ENCODE measurements at places on chromosomes 12 and 14.

GRCh38 chr14:68790644-68791077 lies 2.2 kb downstream of the ZFP36L1 start:
- peak; percentile 61 for DNase-seq

DNA sequence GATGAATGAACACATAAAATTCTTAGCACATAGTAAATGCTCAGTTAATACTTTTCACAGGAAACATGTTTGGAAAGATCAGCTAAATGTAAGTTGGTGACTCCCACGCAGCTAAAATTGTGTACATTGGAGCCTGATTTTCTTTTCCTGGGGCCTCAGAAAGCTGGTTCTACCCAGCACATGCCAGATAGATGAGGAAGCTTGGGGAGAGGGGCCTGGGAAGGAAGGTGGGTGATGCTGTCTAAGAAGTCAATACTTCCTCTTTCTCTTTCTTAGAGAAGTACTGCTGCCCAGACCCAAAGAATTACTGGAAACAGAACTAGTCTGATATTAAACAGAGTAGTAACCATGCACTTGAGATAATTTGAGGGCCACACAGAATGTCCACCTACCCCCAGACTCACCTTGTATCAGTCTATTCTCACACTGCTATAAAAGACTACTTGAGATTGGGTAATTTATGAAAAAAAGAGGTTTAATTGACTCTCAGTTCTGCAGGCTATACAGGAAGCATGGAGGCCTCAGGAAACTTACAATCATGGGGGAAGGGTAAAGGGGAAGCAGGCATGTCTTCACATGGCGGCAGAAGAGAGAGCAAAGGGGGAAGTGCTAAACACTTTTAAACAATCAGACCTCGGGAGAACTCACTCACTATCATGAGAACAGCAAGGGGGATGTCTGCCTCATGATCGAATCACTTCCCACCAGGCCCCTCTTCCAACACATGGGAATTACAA lies 123.3 kb upstream of the MED13L start:
- DNase-seq: no peak

GRCh38 chr14:88660056-88660455 lies 97.2 kb downstream of the ZC3H14 start:
- DNase-seq: no peak

DNA sequence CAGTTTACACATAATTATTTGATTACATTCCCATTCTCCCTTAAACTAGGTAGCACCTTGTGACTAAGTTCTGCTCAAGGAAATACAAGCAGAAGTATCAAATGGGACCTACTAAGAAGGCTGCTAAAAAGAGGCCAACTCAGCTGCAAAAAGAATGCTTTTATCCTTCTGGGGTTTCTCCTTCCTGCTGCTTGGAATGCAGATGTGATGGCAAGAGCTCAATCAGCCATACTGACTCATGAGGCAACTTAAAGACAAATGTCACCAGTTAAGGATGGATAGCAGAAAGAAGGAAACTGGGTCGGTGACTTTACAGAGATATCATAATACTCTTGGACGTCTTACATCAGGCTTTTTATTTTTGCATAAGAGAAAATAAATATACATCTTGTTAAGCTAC lies 38.0 kb upstream of the RAP1B start:
- no peak for DNase-seq

GRCh38 chr14:58587271-58587670 lies 50.5 kb upstream of the DACT1 start:
- DNase-seq: no peak
